Esophagus muscularis mucosa (tissue), 4 donors: ENCODE measurements at places on chromosomes 2 and 18. TPM values are rescaled to one million over a fixed set of nuclear protein-coding genes. Genes with fewer than 3 reads are reported as not detected.

ARHGAP28 gene
- 0.52 TPM for total RNA-seq

MYCN gene
- 1.2 TPM for total RNA-seq

TDRD15 gene
- total RNA-seq, result not detected

CPO gene
- total RNA-seq, result 0.63 TPM

CYRIA gene
- 10.8 TPM for total RNA-seq

LBX2 gene
- total RNA-seq, result 0.99 TPM

ZNF532 gene
- 63.5 TPM for total RNA-seq

SLC39A6 gene
- 35.4 TPM for total RNA-seq

TWIST2 gene
- total RNA-seq, result 46.9 TPM
